ENCODE measurements at places on chromosomes 3 and 15.

GRCh38 chr15:93020976-93021772 lies 67.8 kb downstream of the RGMA start:
- DNase-seq: no peak

GRCh38 chr3:184772667-184773272 lies 39.2 kb upstream of the VPS8 start:
- no peak for DNase-seq

DNA sequence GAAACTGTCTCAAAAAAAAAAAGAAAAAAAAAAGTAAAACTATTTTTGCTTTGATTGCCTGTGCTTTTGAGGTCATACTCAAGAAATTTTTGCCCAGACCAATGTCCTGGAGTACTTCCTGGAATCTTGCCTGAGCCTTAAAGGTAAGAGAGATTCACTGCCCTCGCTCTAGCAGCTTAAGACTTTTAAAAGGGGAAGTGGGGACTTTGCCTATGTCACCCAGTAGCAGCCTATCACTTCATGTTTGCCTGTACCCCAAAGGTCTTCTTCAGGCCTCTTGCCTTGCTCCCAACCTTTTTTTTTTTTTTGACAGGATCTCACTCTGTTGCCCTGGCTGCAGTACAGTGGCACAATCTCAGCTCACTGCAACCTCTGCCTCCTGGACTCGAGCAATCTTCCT lies 18.9 kb upstream of the GOLGB1 start:
- DNase-seq: no peak

GRCh38 chr3:119826711-119827608 lies 45.1 kb downstream of the NR1I2 start:
- no peak for DNase-seq

- no peak for DNase-seq
Observed at GRCh38 chr3:58659051-58659675, 7.4 kb downstream of the FAM3D start.

GRCh38 chr15:51366920-51367319 lies 25.5 kb downstream of the GLDN start:
- no peak for DNase-seq

DNA sequence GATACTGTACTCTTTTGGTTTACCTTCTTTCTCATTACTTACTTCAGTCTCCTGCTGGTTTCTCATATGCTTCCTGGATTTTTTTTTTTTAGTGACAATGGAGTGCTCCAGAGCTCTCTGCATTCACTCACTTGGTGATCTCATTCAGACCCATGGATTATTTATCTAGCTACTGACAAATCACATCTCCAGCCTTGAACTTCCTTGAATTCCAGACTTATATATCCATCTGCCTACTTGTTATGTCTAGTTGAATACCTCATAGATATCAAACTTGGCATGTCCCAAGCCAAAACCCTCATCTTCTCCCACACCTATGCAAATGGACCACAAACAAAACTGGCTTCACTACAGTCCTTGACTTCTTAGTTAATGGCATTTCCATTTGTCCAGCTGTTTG lies 234.7 kb upstream of the ZPLD1 start:
- DNase-seq: no peak

DNA sequence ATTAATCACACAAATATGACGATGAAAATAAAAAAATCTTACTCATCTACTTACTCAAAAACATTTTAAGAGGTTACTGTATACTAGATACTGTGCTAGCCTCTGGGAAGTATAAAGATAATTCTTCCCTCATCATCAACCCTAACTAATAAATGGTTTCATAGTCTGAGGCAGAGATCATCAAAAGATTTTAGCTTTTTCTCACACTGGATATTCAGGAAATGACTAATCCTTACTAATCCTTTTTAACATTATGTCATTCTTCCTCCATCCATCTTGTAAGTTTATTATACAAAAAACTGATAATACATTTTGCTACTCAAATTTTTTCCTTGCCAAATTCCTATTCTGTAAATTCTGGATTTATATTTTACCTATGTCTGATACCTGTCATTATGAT lies 29.7 kb downstream of the ACAD11 start:
- no peak for DNase-seq

- DNase-seq: no peak
Observed at GRCh38 chr3:170007031-170007663, 30.6 kb upstream of the GPR160 start.

DNA sequence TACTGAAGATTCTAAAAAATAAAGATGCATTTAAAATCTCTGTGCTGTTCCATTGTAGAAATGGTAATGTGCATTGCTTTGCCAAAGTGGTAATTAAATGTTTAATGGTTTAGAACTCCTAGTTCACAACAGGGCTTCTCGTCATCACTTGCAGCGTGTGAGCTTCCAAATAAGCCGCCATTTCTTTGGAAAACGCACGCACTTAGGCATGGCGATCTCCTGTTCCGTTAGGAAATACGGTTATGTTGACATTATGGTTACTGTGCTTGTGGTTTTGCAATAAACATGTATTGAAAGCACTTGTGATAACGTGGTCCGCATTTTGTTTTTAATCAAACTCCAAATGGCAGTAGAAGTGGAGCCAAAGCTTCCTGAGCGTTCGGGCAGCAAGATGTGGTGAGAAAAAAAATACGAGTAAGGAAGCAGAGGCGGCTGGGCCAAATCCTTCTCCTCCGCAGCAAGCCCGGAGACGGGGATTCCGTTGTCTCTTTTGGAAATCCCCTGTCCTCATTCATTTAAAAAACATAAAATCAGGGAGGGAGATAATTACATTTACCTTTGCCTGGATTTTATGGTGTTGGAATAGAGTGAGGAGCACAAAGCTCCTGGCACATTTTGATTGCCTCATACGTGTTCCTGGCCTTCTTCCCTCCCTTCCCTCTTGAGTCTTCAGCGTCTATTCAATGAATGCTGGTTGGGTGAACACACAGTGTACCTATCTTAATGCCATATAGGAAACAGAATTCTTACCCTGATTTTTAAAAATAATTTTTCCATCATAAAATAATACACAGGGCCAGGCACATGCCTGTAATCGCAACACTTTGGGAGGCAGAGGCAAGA lies 97.5 kb downstream of the SLC49A4 start:
- DNase-seq: no peak

DNA sequence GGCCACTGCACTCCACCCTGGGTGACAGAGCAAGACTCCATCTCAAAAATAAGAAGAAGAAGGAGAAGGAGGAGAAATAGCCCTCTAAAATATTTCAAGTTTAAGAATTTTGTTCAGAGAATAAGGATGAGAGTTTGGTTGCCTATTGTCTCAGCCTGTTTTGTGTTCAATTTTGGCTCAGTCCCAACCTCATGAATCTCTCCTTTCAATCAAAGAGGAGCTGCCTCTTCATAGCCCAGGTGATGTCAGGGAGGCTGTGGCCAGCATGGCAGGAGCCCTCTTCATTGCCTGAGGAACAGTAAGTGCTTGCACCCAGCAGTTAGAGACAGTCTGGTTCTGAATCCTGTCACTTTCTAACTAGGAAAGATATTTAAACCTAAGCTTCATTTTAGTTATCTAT lies 55.0 kb downstream of the BDH1 start:
- DNase-seq: no peak

- no peak for DNase-seq
Observed at GRCh38 chr3:5699811-5700210, 512.3 kb downstream of the EDEM1 start.

GRCh38 chr3:183015185-183015584 lies 34.8 kb upstream of the DCUN1D1 start:
- no peak for DNase-seq

DNA sequence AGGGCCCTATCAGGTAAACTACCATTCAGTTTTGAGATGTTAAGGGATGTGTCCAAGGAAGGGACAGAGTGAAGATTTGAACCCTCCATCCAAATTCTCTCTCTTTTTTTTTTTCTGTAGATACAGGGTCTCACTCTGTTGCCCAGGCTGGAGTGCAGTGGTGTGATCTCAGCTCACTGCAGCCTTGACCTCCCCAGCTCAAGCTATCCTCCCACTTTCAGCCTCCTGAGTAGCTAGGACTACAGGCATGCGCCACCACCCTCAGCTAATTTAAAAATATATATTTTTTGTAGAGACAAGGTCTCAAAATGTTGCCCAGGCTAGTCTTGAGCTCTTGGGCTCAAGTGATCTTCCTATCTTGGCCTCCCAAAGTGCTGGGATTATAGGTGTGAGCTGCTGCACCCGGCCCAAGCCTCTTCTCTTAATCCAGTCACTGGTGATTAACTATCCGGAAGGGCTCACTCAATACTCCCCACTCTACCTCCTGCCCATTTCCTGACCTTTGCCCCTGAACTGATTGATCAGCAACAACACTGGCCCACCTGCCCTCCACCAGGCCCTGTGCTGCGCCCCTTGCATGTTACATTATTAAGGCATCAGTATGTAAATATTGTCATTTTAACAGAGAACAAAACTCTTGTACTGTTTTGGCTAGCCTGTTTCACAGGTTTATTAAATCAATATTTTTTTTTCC lies 164.7 kb downstream of the CTNNB1 start:
- DNase-seq: no peak

DNA sequence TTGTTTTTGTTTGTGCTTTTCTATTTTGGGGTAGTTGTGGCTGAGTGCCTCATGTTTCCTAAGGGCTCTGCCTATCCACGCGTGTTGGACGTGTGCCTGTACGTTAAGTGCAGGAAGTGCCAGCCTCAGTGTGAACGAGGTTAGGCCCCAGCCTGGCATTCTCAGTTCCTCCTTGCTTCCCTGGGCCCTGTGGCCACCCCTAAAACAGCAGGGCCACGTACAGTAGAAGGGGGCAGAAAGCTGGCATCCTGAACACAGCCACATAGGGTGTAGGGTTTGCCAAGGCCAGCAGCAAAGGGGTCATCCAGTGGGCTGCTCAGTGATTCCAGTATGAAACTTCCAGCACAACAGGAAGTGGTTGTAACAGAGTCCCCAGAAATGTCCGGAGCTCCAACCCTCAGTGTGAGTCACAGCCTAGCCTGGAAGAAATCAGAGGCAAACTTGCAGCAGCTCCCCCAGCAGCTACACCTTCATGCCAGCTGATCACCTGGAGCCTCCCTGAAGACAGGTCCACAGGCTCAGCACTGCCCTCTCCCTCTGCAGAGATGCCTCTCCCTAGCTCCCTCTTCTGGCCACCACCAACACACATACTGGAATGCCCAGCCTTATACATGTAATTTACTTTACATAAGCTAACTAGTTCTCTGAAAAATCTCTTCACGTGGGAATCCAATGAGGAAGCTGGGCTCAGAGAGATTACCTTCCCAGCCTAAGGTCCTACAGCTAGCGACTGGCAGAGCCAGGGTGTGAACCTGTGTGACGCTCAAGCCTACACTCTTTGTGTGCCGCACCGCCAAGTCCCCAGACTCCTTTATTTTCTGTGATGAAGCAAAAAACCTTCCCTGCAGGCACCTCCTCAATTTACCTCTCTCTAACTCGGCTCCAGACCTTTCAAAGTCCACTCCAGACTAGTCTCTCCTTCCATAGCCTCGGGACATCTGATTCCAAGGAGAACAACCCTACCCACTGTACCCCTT lies 26.6 kb downstream of the ILDR1 start:
- DNase-seq: no peak

DNA sequence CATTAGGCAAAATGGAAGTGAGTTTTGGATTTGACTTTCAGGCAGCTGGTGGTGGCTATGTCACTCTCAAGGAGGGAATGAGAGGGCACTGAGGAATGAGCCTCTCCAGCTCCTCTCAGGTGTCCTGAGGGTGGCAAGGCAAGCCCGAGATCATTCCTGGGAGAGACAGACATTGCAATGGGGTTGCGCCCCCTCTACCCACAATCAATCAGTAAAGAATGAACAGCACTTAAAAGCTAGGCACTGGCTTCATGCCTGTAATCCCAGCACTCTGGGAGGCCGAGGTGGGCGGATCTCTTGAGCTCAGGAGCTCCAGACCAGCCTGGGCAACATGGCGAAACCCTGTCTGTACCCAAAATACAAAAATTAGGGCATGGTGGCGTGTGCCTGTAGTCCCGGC lies 14.1 kb upstream of the SHF start:
- DNase-seq: no peak

DNA sequence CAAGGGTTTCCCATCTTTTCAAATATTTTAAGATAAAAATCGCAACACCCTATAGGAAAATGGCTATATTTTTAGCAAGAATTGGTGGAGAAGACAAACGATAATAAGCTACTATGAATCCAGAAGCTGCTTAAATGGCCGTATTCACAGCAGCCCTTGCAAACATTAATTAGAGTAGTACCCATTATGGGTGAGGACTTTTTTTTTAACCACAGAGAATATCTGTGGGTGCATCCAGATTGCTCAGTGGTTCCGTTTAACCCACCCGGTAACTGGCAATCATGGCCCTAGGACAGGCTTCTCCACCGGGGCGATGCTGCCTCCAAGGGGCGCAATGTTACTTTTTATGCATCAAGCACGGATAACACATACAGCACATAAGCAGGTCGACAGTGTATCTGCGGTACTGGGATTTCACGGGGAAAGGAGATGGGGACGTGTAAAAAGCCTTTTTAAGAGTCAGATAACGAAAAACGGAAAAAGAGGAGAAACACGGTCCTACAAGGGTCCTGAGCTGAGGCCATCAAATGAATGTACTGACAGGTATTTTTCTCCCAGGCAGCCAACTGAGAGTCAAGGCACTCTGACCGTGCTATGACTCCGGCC lies 968 bp upstream of the TMEM266 start:
- DNase-seq: no peak

- no peak for DNase-seq
Observed at GRCh38 chr3:152671446-152672319, 163.2 kb upstream of the P2RY1 start.

DNA sequence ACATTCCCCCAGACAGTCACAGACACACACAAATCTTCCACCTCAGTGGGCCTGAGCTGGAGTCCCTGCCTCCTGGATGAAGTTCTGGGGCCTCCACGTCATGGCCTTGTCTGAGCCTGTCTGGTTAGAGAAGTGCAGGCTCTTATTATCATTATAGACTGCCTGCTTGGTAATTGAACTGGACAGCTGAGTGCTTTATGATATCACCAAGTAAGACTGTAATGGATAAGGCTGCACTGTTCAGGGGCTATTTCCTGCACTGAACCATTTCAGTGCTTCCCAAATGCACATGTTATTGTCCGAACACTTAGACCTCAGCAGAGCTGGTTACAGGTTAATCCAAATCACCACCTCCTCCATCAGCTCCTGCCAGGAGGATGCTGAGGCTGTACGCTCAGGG lies 8.7 kb upstream of the ST6GAL1 start:
- no peak for DNase-seq

DNA sequence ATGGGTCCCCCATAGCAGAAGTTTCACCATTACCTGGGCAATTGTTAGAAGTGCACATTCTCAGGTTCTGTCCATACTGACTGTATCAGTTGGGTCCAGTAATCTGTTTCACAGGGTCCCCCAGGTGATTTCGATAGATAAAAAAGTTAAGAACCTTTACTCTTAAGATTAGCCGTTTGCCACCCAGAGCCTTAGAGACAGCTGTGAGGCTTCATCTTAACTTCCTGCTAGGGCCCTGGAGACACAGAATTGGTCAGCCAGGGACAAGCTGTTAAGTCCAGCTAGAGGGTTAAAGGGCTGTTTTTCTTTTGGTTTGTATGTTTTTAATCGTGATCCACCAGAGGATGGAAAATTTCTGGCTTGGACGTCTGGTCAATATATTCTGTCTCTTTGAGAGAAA lies 6.7 kb downstream of the FAM162A start:
- DNase-seq: no peak

Data from stimulated activated CD8-positive, alpha-beta memory T cell treated with anti-CD3 and anti-CD28 coated beads, Interleukin-4, amount 100 ng/mL, for 1 hour (primary cell).